ENCODE measurements at places on chromosomes 7 and 10. TPM values are rescaled to one million over a fixed set of nuclear protein-coding genes. Genes with fewer than 3 reads are reported as not detected.

The CYP17A1 gene
- 0.54 TPM for polyA plus RNA-seq

The HMX3 gene
- polyA plus RNA-seq: not detected

The ZNF25 gene
- 12.1 TPM for polyA plus RNA-seq

The GIMAP7 gene
- 19.6 TPM for polyA plus RNA-seq

The MUC3A gene
- 0.19 TPM for polyA plus RNA-seq

The NXPH1 gene
- 0.14 TPM for polyA plus RNA-seq

The LRRC18 gene
- 0.17 TPM for polyA plus RNA-seq

GRCh38 chr7:149569025-149569725 is 71.6 kb upstream of the ZNF746 start:
- no peak for DNase-seq

GRCh38 chr7:93307131-93307660 is 75.0 kb downstream of the VPS50 start:
- DNase-seq: no peak

- DNase-seq: no peak
Measured at GRCh38 chr10:110009736-110010475, 2.1 kb downstream of the ADD3 start.

DNA sequence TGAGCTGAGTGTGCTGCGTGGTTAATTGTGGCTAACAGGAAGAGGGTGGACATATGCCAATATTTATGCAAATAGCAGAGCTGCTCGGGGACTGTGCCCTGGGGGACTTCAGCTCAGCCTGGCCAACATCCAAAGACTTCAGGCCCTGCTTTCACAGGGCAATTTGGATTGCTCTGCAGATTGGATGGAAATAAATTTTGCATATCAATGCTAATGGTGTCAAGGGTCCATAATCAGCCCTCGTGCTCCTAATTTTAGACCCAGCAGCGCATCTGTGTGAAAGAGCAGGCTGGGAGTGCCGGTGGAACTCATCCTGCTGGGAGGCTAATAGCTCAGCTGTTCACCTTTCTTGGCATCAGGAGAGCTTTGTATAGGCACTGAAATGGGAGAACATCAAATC is 270.1 kb downstream of the TCERG1L start:
- DNase-seq: no peak

- no peak for DNase-seq
Measured at GRCh38 chr7:138545123-138545522, 85.1 kb downstream of the TRIM24 start.

GRCh38 chr7:131674131-131674530 is 117.7 kb upstream of the PODXL start:
- DNase-seq: no peak

- DNase-seq: no peak
Measured at GRCh38 chr10:78450239-78450638, 416.6 kb downstream of the RPS24 start.

DNA sequence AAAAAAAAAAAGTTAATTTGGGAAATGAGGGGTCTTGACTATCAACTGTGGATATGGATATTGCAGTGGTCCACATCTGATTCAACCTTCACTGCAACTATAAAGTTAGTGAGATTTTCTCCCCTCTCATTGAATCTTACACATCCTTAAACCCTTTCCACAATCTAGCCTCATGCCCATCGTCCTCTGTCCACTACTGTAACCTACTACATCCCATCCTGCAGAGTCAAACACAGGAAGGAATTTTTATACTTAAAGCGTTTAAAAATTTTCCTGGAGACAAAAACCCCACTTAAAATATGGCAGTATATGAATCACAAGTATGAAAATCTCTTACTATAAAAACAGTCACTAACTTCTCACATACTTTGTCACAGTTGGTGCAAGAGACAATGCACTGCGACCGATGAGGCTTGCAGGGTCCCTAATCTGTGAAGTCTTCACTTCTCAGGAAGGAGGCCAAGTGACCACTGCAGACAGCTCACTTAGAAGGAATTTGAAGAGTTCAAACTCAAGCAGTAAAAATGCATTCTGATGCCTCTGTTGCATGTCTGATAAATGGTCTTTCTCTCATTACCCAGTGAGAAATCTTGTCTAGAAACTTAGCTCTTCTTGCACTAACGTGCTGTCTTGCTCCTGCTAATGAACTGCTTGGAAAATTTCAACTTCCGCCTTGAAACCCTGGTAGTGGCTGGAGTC is 50.3 kb upstream of the ST8SIA6 start:
- DNase-seq: no peak

DNA sequence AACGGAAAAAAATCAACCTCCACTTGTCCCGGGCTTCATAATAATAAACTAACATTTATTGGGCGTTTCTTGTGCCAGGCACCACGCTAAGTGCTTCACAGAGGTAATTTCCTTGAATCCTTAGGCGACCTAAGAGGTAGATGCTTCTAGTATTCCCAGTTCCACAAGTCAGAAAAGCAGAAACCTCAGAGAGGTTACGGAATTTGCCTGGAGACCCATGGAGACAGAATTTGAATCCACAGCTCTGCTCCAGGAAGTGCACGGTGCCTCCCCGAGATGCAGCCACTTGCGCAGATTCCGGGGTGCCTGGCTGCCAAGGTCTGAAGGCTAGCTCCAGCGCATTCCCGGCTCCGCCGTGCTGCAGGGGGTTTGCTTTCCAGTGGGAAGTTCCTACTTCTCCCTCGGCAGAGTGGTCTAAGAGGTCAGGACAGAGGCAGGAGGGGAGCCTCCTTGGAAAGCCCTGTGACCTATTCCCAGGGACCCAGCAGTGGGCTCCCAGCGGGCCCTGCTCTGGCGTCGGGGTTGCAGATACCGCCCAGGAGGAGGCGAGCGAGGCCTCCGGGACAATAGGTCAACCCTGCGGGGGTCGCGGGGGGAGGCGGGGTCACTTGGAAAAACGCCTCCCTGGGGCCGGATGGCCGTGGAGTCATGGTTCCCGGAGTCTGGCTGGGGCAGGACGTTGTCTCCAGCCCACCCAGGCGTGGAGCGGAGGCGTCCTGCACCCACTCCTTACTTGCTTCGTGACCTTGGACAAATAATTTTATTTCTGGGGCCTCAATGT is 10.1 kb upstream of the NKX2-3 start:
- DNase-seq: no peak

GRCh38 chr10:17428351-17429097 is 25.9 kb downstream of the ST8SIA6 start:
- DNase-seq: no peak

All from left renal cortex interstitium (tissue), 4 donors.